ENCODE measurements at places on chromosomes 3 and 15.

GRCh38 chr3:11367143-11367693, 95.0 kb downstream of the ATG7 start:
- DNase-seq, result no peak

DNA sequence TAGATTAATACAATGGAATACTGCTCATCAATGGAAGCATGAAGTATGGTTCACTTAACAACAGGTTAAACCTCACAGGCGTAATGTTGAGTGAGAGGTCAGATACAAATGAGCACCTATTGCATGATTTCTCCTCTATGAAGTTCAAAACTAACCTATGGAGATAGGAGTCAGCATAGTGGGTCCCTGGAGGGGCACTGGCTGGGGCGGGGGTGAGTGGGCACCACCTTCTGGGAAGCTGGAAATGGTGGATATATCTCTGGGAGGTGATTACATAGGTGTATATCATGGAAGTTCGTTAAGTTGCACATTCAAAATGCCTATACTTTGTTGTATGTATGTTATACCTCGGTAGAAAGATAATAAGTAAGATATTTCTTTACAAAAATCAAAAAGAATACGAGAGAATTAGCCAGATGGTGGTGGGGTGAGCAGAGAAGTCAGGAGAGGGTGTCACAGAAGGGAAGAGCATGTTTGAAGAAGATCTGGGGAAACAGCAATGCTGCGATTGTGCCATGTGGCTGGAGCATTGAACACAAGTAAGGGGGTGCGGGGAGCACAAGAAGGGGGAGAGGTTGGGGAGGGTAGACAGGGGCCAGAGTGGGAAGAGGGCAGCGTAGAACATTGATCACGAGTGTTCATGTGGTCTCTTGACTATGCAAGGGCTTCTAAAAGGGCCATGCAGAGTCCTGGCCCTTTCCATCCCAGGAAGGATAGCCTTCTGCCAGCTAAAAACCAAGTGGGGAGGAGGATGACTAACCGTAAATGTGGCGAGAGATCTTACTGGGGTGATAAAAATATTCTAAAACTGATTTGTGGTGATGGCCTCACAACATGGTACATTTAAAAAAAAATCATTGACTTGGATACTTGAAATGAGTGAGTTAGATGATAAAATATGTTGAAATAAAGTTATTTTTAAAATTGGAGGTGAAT, 30.2 kb downstream of the ITGA11 start:
- no peak for DNase-seq

DNA sequence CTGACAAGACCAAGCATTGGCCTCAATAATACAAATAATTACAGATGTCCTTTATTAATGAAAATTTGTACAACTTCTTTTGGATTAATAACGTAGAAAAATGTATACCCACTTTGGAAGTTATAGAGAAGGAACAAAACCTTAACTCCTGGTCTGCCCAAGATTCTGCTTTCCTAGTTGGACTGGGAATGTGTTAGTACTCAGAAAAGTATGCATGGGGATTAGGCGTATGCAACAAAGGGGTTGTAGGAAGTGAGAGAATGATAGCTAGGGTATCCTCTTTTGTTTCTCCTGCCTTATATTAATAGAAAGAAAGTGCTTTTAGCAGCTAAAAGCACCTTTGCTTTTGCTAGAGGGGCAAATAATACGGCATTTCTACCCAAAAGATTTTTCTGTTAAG, 116.2 kb upstream of the LRRFIP2 start:
- no peak for DNase-seq

DNA sequence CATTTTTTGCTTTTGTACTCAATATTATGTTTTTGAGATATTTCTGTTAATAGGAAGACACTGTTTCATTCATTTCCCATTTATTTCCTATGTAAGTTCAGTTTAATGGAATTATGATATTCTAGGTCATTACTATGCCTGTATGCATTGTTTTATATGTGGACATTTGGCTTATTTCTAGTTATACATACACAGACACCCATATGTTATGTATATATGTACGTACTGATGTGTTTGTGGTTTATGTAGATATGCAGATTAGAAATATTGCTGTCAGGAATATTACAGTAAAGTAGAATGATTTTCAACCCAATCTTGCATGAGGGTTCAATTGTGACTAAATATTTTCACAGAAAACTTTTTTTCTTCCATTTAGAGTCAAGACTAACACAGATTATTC, 190.5 kb downstream of the KCNH8 start:
- no peak for DNase-seq

GRCh38 chr3:144942093-144942837, 970.6 kb downstream of the DIPK2A start:
- no peak for DNase-seq

DNA sequence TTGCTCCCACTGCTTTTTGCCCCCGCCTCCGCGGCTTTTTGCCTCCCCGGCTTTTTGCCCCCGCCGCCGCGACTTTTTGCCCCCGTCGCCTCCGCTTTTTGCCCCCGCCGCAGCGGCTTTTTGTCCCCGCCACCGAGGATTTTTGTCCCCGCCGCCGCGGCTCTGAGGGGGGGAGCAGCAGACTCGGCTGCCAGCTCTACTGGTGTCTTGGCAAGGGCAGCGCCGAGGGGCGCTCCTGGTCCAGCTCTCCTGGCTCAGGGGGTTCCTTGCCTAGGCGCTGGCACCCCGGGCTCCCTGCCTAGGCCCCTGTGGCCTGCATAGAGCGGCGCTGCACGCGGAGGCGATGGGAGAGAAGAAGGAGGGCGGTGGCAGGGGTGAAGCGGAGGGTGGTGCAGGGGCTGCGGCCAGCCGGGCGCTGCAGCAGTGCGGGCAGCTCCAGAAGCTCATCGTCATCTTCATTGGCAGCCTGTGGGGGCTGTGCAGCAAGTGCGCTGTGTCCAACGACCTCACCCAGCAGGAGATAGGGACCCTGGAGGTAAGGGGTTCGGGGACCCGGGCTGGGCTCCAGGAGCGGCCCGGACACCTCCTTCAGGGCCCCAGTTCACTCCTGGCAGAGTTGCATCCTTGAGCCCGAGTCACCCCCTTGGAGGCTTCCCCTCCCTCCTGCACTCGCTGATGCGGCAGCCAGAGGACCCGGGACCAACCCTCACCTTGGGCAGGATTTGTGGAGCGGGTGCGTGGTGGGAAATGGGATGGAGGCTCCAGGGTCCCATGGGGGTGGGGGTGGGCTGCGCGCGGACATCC, 642.4 kb downstream of the GOLGA6L6 start:
- DNase-seq, result no peak

GRCh38 chr3:55173504-55173903, 245.6 kb upstream of the LRTM1 start:
- no peak for DNase-seq

DNA sequence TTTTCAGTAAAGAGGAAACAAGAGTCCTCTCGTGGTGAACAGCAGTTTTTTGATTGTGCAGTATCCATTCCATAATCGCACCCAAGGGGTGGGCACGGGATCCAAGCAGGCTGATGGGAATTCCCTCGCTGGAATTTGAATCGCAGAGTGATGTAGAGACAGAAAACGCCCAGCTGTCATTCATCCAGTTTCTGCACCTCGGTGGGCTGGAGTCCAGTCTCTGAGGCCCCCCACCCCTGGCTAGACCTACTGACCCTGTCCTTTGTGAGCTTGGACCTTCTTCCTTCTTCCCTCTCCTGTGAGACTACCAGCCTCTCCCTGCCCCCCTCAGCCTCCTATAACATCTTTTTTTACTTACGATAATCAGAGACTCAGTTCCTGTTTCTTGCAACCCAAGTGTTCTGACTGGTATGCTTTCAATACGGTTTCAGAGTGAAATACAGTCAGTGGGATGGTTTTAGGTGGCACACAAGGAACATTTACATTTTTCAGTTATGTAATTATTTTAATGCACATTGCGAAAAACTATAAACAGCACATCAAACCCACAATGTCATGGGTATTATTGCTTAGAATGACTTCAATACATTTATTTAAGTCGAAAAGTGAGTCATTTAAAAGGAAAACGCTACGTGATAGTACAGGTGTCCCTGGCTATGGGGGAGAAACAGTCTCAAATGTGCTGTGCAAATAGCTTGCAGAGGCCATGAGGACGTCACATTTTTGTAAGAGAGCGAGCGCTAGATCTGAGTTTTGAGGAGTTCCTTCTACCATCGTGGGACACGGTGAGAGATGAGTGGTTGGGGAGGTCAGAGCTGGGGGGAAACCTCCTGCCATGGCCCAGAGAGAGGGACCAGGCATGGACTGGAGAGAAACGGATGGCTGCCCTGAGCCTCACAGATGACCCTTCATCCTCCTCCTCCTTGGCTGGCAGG, 37.5 kb upstream of the CHST2 start:
- DNase-seq, result no peak
